ENCODE measurements at places on chromosomes 1 and 21.

DNA sequence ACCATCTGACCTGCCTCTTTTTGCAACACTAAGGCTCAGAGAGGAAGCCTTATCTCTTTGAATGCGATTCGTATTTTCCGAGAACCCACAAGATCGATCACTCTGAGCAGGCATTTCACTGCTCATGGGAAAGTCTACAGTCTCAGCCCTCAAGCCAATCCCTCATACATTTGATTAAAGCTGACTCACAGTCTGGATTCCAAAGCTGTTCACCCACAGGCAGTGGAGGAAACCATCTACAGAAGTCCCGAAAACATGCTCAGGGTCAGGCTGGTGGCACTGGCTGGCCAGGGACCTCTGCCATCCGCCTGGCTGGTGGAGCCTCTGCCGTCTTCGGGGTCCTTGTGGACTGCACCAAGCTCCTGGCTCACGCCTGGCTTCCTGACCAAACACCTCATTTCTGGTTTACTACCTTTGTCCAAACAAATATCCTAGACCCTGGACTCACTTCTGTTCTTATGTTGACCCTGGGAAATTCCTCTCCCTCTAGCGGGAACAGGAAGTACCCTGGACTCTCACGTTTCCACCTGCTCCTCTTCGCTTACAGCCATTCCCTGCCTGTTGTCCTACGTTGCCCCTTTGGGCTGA lies 650.0 kb downstream of the SMYD3 start:
- DNase-seq: no peak

DNA sequence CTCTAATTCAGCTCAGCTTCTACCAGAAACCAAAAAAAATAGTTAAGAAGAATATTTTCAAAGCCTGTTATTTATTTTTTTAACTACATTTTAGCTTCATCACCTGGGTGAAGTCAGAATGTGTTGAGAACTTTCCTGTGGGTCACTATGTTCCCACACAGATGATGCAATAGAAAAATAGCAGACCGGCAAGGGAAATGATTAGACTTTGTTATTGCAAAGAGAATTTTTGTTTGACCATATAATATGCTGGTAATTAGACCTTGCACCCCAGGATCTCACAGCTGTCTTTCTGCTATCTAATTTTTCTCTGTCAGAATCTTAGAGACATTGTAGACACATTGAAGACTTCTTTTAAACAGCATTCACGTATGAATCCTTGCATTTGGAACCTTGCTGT lies 299.3 kb downstream of the TBX15 start:
- peak; percentile 24 for DNase-seq

DNA sequence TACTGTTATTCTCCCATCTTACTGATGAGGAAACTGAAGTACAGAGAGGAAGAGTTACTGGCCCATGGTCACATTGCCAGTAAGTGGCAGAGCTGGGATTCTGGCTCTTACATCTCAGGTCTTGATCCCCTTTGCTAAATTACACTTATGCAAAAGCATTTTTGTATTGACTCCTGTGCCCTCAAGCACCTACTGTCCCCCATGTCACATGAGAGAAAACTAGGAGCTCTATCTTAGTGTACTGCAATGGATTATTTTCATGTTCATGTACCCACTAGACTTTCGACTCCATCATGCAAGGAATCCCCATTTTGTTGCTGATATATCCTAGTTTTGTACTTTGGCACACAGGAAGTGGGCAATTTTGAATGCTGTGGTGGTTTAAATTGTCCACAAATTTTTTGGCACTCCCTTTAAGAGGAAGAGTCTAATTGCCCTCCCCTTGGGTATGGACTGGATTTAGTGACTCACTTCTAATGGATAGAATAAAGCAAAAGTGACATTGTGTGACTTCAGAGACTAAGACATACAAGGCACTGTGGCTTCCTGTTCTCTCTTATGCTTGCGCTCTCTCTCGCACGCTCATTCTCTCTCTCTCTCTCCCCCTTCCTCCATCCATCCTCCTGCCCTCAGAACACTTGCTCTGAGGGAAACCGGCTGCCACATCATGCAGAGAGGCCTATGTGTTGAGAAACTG lies 43.5 kb upstream of the JAK1 start:
- no peak for DNase-seq

GRCh38 chr1:14884614-14885175 lies 268.9 kb upstream of the TMEM51 start:
- no peak for DNase-seq

- DNase-seq: no peak
These were observed 43.0 kb downstream of the TRIM33 start for GRCh38 chr1:114468047-114468446.

GRCh38 chr1:2463396-2463795 lies 12.7 kb upstream of the PLCH2 start:
- DNase-seq: no peak

DNA sequence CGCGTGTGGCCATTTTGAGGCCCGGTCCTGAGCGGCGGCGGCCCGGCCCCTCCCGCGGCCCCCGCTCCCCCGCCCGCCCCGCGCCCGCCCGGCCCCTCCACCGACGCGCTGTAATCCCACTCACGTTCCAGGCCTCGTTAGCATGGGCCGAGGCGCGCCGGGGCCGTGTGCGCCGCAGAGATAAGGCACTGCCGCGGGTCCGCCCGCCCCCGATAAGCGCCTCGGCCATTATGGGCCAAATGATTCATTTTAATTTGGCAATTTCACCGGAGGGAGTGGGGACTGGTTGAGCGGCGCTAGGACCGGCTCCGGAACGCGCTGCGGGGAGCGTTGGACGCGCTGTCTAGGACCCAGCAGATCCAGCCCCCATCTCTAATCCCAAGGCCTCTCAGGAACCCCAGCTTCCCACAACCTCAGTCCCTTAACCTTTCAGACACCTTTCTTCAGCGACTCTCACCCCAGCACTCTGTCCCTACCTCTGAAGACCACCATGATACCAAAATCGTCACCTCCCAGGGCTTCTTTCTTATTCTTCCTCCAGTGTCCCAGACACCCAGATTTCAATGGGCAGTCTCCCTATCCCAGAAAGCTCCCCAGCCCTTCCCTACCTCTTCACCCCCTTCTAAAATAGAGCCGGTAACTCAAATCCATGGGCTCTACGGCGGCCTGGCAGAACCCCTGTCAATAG lies at the start of gene TAL1:
Gene TAL1, minus strand, starts transcription at position 39 of the 688 bp plus-strand sequence. CDS start 6,337 bp downstream, outside the sequence.
- no peak for DNase-seq

- no peak for DNase-seq
These were observed 290.0 kb downstream of the S1PR1 start for GRCh38 chr1:101526813-101527212.

- DNase-seq: no peak
These were observed at the start of gene COL6A2 for GRCh38 chr21:46097336-46098293. TSS of gene COL6A2 (plus strand) at chr21:46098112.

DNA sequence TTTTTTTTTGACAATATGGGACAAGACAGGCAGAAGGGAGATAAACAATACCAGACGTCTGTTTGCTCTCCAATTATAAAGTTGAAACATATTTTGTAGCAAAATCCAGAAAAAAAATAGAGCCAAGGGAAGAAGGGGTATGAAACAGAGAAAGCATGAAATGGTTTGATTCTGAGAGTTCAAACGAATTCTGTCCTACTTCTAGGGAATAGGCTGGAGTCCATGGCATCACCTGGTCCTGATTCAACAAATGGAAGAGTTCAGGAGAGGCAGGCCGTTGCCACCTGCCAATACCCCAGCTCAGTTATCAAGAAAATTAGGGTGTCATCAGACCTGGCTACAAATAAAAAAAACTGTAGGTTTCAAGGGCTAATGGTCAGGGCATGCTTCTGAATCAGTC lies 71.8 kb downstream of the CLSTN1 start:
- no peak for DNase-seq

GRCh38 chr1:153541641-153542590 lies 1.2 kb upstream of the S100A5 start:
- no peak for DNase-seq

- DNase-seq: no peak
These were observed 32.8 kb upstream of the ECE1 start for GRCh38 chr1:21323091-21323490.

DNA sequence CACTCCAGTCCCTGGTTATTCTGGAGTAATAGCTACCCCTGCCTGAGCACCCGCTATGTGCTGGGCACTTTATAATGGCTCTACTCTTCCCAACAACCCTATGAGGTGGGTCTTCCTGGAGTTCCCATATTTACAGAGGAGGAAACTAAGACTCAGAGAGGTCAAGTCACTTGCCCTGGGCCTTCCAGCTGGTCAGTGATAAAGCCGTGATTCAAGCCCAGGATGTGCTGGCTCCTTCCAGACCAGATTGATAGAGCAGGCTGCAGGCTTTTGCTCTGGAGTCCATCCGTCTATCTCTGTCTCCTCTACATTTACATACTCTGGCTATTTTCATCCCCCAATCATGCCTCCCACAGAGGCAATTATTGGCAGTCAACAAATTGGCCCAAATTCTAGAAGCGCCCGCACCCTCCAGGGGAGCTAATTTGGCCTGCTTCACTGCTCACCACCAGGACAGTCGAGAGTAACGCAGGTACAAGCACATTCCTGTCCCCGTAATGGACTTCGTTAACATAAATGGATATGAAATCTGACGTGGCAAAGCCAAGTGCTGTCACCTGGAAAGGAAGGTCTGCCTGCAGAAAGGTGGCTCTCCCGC lies 39.8 kb upstream of the SELENON start:
- DNase-seq: no peak

GRCh38 chr1:21219674-21220073 lies 43.0 kb upstream of the EIF4G3 start:
- DNase-seq: no peak

DNA sequence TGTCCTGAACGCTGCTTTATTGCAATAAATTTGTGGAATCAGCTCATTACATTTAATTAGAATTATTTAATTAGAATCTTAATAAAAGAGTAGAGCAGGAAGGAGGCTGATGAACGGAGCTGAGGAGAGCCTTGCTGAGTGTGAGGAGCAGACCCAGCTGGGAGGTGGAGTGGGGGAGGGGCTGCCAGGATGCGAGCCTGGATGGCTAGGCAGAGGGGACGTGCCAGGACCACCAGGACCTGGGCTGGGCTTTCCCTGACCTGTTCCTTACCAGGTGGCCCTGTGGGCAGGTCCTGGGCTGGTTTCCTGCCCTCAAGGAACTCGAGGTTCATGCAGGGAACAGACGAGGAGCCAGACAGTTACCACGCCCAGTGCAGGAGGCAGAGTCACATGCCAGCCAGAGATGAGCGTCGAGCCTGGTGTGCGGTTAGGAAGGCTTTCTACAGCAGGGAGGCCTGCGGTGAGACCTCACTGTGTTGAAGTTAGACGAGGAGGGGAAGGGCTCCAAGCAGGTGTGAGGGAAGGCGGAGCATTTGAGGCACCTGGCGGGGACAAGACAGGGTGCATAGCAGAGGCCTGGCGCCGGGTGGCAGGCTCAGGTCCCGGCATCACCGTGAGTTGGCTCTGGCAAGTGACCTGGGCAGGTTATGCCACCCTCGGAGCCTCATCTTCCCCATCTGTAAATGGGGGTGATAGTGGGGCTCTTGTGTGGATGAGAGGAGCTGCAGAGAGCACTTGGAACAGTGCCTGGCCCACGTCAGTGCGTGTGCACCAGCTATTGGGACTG lies 33.9 kb downstream of the LDLRAP1 start:
- no peak for DNase-seq

GRCh38 chr1:114669562-114670082 lies at the start of gene DENND2C:
TSS of gene DENND2C (minus strand) at chr1:114670049. CDS start at chr1:114625984, 44,065 bp downstream.
- DNase-seq: no peak

GRCh38 chr21:39126486-39126806 lies 56.8 kb downstream of the PSMG1 start:
- DNase-seq: no peak

GRCh38 chr1:6082430-6082971 lies 36.8 kb downstream of the KCNAB2 start:
- no peak for DNase-seq

GRCh38 chr1:238312969-238313368 lies 422.2 kb upstream of the ZP4 start:
- DNase-seq: no peak

DNA sequence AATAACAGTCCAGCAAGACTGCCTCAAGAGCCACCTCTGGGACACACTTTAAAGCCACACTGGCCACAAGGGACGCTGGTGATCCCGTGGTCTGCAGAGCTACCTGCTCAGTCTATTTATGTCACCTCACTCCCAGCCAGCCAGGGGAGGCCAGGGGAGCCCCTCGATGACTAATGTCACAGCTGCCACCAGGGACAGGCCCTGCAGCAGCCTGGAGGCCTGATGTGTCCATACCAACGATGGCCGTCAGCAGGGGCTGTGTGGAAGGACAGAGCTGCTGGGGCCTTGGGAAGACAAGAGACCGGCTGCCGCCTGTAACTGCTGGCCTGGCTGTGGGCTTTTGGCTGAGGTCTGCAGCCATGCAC lies 71.0 kb downstream of the SIK1 start:
- DNase-seq: no peak

GRCh38 chr1:35326246-35326866 lies 57.8 kb downstream of the ZMYM4 start:
- DNase-seq: no peak

DNA sequence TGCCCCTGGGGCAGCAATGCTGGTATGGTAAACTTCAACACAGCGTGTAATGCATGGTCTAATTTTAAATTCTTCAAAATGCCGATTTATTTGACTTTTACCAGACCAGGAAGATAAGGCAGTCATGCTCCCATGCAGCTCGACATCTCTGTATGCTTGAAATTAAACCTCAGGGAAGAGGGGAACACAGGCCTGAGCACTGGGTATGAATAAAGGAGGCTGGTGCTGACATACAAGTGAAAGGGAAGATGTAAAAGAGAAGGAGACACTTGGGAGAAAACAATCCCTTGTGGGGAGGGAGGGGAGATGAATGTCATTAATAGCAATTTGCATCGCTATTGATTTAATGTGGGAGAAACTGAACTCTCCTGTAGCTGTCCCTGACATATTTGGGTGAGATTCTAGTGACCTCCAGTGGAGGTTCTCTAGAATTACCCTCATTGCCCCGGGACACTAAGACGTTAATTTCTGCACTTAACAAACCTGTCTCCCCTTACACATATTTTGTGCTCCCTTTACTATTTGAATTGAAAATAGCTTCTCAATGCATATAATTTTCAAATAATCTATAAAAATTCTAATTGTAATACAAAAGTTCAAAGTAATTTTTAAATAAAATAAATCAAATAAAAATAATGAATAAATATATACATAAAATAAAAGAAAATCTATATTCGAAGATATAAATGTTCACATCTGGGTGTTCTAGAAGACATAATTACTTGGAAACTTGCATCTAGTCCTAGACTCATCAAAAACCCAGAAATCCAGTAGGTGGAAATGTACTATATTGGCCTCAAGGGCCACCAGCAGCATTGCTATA lies 283.1 kb downstream of the LMX1A start:
- peak; percentile 8 for DNase-seq

- no peak for DNase-seq
These were observed 7.4 kb downstream of the AZIN2 start for GRCh38 chr1:33088119-33088906.
